ENCODE measurements at places on chromosomes 6 and 20.
A peak's percentile ranks its signal among the peaks of the same experiment; 100 is the strongest.

DNA sequence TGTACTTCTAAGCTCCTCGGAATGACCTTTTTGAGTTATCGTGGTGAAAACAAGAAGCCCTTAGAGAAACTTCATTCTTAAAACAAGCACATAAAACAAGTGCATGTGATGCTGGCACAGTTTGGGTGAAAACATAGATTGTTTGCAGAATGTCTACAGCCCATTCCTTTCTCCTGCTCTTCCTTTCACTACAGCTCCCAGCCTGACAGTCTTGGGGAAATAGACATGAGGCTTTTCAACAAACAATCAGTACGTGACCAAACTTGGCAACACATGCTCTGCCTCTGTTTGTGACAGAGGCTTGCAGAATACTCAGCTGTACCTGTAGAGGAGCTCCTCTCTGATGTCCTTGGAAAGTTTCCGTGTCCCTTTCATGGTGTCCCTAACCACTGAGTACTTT is 321.6 kb downstream of the ZFAND3 start:
- DNase-seq = no peak

GRCh38 chr20:63807654-63808053 is 23.4 kb downstream of the ZBTB46 start:
- DNase-seq = no peak

- DNase-seq = no peak
Observed at GRCh38 chr6:29758761-29759160, 35.5 kb downstream of the HLA-F start.

DNA sequence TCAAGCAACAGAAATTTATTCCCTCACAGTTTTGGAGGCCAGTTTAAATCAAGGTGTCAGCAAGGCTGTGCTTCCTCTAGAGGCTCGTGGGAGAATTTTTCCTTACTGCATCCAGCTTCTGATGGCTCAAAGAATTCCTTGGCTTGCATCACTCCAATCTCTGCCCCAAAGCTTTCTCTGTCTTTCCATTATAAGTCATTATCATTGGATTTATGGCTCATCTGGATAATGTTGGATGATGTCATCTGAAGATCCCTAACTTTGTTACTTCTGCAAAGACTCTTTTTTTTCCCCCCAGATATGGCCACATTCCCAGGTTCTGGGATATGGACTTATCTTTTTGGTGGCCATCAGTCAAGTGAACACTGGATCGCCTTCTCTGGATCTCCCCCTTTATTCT is 146.3 kb upstream of the B3GAT2 start:
- DNase-seq = no peak

- no peak for DNase-seq
Observed at GRCh38 chr6:119035459-119035858, 43.0 kb downstream of the FAM184A start.

- no peak for DNase-seq
Observed at GRCh38 chr20:59782986-59783640, 150.3 kb downstream of the SYCP2 start.

DNA sequence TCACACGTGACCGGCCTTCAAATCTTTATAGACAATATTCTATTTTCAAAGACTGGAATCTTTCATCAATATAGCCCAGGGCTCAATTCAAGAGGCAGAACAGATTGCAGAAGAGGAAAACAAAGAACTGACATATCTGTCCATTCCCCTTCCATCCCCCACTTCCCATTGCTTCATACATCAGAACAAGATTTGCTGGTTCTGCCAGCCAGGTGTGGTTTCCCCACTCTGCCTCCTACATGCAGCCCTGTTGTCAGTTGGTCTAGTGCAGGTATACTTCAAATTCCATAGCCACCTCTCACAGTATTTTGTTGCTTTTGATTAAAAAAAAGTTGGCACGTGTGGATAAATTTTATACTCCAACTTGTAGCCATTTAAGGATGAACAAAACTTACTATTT is 174.9 kb downstream of the CD109 start:
- DNase-seq = no peak

DNA sequence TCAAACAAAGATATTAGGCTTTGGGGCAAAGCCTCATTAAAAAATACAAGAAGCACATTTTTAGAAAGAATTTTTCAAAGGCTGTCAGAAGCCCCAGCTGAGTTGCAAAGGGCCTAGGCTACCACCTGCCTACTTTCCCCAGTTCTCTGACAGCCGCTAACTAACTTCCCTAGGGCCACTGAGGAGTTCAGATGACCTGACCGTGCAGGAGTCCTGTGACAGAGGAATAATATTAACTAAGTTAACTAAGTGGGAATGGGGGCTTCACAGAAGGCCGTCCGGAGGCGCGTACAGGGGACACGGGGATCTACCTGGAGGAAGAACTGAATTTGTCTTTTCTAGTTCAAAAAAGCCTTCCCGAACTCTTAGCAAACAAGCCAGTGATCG is 884 bp downstream of the MCHR2 start:
- no peak for DNase-seq

DNA sequence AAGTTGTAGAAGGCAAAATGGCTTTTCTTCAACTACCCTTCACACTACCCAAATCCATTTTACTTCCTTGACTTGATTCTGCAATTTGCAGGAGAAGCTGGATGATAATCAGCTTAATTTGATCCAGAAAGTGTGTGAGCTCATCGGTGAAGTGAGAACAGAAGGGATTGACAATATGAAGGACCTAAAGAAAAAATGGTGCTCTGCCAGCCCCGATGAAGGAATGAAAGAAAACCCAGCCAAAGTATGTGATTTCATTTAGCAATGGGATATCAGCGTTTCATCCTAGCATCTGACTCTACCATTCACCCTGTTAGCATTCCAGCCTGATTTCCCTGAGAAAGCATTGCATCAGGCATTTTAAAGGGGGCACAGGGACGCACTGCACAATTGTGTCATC is 41.5 kb downstream of the CD164 start:
- DNase-seq = no peak

DNA sequence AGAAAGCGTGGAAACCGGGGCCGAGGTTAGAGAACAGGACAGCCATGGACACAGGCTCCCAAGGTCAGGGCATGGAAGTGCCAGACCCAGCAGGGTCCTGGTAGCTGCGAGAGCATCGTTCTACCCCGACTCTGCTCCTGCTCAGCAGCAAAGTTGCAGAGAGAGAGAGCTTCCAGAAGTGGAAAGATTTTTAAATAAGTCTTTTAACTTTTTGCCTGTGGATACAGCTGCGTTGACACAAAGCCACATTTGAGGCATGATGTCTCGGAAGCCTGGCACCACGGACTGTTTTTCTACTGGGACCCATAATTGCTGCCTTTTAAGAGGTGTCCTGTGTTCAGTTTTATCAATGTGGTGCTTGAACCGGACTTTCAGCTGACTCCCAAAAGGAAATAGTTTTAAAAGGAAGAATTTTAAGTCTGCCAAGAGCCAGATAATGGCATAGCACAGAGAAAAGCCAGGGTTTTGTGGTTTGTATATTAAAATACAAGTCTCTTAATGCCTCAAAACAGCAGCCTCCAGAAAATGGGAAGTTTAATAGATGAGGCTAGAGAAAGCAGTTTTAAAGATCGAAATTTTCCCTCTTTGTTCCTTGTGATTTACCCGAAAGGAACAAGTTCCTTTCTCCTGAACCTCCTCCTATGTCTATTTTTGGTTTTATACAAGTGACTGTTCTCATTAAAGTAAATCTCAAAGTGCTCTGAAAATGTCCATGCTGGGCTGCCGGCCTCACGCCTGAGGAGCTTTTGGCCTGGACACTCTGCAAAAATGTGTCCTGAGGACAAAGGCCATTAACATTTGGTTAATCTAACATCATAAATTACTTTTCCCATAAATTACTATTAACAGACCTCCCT is 91.5 kb downstream of the RIN2 start:
- DNase-seq = no peak

DNA sequence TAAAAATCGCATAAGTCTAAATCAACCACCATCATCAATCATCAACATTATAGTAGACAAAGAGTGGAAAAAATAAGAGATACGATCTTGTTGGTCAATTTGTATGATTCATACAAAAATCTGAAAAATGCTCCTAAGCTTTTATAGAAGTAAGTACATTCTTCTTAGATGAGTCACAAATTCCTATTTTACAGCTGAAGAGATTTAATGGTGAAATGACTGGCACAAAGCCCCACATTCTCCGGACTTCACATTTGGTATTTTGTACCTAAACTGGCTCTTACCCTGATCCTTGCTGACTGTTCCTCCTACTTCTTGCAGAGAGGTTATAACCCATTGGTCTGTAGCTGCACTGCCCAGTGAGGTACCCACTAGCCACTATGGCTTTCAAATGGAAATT is 29.9 kb upstream of the PREP start:
- peak; percentile 67 for DNase-seq

GRCh38 chr20:8321001-8321400 is 188.9 kb downstream of the PLCB1 start:
- DNase-seq = no peak

DNA sequence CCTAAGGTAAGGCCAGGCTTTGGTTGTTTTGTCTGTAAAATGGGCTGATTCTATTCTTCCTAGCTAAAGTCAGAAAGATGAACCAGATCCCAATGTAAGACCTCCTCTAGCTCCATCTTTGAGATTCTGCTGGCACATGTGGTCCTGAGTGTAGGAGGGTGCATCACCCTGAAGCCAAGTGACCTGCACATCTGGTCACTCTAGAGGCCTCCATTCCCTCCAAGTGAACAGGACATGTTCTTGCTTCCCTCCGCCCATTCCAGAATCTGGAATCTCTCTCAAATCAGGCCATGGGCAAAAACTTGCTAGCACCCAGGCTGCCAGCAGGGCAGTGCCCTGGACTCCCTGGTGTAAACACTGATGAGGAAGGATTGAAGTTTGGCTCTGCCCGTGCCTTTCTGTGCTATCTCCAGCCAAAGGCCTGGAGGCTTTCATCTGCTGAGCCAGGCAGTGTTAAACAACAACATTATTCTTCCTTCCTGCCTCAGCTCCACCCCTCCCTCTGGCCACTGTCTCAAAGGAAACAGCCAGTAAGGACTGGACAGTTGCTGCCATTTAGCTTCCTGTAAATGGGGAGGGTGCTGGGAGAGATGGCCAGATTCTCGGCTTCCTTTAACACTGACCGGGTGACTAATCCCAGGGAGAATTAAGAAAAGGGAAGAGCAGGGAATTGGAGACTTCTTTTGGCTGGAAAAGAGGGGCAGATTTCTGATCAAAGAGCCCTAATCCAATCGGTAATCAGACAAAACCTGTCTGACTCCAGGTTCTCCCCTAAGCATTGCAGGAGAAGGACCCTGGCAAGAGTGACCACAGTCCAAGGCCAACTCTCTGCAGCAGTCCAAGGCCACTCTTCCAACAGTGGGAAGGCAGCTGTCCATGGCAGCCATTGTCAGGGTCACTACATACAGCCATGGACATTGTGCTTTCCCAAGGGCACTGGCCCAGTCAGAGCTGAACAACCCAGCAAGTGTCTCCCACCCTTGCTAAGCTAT is 19.5 kb upstream of the ADGRF1 start:
- DNase-seq = no peak

GRCh38 chr6:12291071-12291838 is 1.1 kb downstream of the EDN1 start:
- DNase-seq = no peak

- no peak for DNase-seq
Observed at GRCh38 chr6:130412556-130413290, 46.9 kb downstream of the TMEM200A start.

GRCh38 chr6:36973647-36974046 is 12.3 kb downstream of the MTCH1 start:
- no peak for DNase-seq

GRCh38 chr6:104183816-104184435 is 675.8 kb downstream of the HACE1 start:
- DNase-seq = no peak

DNA sequence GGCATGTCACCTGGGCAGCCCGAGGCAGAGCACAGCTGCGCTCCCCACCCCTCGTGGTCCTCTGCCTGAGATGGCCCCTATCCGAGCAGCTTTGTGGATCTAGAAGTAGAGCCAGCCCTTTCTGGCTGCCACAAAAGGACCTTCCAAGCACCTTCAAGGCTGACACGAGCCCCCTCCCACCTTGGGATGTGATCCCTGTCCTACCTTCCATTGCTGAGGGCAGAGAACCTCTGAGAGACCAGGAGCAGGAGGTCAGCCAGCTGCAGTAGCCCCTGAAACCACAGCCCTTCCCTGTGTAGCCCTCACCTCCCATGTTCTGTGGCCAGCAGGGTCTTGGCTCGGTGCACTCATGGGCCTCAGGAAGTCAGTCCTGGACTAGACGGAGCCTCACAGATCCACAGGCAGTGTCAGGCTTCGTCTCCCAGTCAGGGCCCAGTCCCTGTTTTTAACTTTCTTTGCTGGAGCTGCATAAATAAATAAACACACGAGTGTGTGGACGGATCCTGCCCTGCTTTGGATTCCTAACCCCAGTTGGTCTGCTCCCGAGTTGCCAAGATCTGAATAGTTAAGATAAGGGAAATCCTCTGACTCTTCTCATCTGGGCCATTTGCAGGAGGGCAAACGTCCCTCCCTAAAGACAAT is 507.7 kb downstream of the PREX1 start:
- DNase-seq = no peak

DNA sequence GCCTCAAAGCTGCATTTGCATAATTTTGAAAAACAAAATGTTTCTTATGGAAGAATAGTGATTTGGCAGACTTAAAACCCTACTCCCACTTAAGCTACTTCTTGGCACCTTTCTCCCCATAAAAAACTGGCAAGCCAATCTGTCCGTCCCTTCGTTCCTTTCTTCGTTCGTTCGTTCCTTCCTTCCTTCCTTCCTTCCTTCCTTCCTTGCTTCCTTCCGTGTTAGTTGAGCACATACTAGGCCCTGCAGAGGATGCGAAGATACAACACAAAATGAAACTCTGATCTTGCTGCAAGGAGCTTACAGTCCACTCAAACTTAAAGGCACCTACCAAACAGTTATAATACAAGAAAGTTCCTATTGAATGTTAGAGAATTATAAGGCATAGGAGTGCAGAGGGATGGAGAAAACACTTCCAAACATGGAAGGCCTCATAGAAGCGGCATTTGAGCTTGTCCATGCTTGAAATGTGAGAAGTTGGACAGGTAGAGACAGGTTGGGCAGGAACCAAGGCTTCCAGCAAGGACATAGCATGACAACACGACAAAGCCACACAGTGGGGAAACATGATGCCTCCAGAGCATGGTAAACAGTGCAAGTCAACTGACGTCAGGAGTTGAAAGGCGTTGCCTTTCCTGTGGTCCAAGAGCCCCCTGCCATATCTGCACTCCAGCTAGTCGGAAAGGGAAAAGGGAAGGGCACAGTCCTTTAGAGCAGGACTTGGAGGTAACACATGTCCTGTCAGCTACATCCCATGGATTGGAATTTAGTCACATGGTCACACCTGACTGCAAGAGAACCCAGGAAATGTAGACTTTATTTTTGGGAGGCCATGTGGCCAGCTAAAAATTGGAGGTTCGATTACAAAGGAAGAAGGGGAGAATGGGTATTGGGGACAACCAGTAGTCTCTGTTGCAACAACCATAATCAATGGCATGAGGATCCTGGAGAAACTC is 7.0 kb downstream of the PNPLA1 start:
- DNase-seq = no peak

DNA sequence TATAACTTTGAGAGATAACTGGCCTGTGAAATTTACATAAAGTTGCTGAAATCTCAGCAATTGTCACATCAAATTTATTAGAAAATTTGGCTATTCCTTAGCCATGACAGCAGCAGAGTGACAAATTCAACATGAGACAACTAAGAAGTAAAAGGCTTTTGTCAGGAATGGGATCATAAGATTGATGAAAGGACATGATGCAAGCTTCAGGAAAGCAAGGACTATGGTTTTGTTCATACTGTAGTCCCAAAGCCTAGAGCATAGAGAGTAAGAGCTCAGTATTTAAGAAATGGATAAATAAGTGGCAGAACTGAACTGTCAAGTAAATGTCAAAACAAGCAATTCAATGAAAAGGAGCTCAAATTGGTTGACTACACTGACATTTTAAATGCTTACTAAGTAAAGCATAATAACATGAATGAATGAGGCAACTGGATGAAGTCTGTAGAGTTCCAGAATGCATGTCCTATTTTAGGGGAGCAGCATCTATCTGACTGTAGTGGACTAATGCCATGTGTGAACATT is 12.6 kb downstream of the PGM3 start:
- DNase-seq = no peak

Measured in non-pigmented ciliary epithelial cell (primary cell).